ENCODE measurements at places on chromosomes 2 and 18.

DNA sequence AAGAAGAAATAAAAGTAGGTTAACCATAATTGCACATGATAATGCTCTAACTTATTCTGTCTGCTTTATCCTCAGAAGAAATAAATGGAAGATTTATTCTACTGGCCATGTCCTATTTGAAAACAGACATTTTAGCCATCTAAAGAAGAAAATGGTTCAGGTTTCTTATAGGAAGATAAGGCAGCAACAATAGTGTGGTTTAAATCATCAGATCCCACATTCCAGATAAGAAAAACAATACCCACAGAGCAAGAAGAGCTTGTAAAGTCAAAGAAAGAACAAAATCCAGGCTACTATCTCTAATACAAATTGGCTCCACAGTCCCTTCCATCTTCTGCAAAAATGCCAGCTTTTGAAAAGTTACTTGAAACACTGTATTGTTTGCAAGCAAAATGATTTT is 49.3 kb downstream of the L3MBTL4 start:
- ATAC-seq: no peak

- ATAC-seq: no peak
Observed at GRCh38 chr18:75173125-75173432, 35.9 kb downstream of the PTGR3 start.

- no peak for ATAC-seq
Observed at GRCh38 chr2:160194946-160195345, 5.1 kb downstream of the ITGB6 start.

DNA sequence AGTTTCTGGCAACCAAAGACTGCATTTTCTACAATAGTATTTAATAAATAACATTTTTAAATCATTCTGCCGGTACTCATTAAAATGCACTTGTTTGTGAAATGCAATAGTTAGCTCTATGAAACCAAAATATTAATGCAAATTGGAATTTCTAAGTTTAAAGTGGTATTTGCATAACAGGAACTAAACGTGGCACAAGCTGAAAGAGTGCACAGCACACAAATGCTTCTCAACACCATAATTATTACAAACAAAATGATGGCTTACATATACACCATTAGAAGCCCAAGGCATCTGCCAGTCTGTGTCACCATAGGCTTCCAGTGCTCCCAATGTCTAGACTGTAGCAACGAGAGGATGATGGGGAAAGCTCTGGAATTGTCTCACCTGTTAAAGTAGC is 280.5 kb downstream of the TCF4 start:
- no peak for ATAC-seq

DNA sequence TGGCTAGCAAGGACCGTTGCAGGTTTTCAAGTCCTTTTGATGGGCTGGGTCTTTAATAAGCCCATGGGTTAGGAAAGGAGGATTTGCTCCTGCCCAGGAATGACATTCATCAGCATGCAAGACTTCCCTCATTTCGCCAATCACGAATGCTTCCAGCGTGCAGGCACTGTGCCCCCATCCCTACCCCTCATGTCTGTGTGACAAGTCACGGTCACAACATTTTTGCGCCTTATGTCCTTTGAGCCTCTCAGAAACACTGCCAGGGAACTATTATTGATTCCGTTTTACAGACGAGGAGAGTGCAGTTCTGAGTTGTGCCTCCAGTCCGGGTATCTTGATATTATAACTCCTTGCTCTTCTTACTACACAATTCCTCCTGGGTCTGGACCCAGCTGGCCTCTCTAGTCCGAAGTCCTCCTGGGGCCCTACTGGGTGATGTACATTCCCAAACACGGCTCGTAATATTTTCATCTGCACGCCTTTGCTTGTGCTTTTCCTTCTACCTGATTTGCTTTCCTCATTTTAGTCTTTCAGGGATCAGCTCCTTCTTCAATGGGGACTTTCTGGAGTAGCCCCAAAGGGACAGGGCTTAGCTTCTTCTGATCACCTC is 101.8 kb upstream of the MYCN start:
- no peak for ATAC-seq

DNA sequence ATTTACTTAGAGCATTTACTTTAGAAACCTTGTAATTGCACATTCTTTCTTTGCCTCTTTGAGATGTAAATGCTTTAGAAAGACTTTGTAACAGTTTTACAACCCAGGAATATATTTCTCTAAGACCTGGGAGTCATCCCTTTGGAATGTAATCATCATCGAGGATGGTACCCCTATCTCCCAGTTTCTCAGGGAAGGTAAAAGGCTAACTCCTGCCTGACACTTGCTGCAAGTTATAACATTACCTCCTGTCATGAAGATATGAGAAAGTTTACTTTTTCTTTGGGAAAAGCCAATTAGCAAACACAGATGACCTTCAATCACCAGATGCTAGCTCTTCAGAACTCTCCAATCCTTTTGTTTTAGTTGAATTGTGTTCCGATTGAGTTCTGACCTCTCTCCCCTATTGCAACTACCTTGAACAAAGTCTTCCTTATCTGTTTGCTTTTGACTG is 420.3 kb upstream of the FSIP2 start:
- no peak for ATAC-seq
